ENCODE measurements at places on chromosomes 2 and 18. TPM values are rescaled to one million over a fixed set of nuclear protein-coding genes. Genes with fewer than 3 reads are reported as not detected.
A peak's percentile ranks its signal among the peaks of the same experiment; 100 is the strongest.

- DNase-seq = no peak
- H3K27me3 ChIP-seq = no peaks in the 10 kb centered on the region
- peaks cover 16% of the 10 kb centered on the region for H3K36me3 ChIP-seq
- no peak overlapping the region for H3K27ac ChIP-seq
- no peak overlapping the region for H3K4me3 ChIP-seq
These were observed 87.6 kb downstream of the SPATS2L start for GRCh38 chr2:200394045-200394444.

DNA sequence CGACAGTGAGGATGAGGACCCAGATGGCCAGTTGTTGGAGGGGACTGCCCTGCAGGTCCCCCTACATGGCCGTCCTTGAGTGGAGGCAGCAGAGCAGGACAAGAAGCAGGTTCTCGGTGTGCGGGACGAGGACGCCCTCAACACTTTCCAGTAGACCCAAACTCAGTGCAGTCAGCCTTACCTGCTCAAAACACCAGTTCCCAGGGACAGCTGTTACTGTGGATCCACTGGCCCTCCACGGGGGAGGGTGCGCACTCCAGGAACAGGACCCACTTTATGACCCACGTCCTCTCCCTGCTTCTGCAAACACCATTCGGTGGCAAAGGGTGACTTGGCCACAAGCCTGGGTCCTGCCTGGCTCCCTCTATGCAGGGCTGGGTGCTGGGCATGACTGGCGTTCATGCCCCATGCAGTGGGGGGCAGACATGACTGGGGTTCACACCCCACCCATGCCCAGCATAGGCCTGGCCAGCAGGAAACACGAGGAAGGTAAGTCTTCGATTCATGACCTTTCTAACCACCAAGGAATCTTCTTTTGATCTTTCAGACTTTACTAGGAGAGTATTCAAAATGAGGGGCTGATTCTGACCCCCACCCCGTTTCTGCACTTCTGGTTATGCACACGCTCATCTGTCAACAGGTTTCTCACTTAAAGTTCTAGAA, 233.7 kb downstream of the HDAC4 start:
- H3K4me1 ChIP-seq = no peaks in the 10 kb centered on the region
- H3K27me3 ChIP-seq = no peaks in the 10 kb centered on the region
- peaks cover 69% of the 10 kb centered on the region for H3K36me3 ChIP-seq
- no peak overlapping the region for H3K27ac ChIP-seq
- DNase-seq = no peak

The OXER1 gene
- 2.7 TPM for total RNA-seq

The SCG2 gene
- 0.71 TPM for total RNA-seq

DNA sequence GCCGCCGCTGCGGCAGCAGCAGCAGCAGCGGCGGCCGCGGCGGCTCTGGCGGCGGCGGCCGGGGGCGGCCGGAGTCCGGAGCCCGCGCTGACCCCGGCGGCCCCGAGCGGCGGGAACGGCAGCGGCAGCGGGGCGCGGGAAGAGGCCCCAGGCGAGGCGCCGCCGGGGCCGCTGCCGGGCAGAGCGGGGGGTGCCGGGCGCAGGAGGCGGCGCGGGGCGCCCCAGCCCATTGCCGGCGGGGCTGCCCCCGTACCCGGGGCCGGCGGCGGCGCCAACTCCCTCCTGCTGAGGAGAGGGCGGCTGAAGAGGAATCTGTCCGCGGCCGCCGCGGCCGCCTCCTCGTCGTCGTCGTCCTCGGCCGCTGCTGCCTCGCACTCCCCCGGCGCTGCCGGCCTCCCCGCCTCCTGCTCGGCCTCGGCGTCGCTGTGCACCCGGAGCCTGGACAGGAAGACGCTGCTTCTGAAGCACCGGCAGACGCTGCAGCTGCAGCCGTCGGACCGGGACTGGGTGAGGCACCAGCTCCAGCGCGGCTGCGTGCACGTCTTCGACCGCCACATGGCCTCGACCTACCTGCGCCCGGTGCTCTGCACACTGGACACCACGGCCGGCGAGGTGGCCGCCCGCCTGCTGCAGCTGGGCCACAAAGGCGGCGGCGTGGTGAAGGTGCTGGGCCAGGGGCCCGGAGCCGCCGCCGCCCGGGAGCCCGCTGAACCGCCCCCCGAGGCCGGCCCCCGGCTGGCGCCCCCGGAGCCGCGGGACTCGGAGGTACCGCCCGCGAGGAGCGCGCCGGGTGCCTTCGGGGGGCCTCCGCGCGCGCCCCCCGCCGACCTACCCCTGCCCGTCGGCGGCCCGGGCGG, 646 bp downstream of the PHLPP1 start:
- no peaks in the 10 kb centered on the region for H3K27me3 ChIP-seq
- peak overlapping the region; percentile 69 for H3K4me3 ChIP-seq
- H3K27ac ChIP-seq = peak overlapping the region; percentile 89
- DNase-seq = peak; percentile 66

All from left lung (tissue), 14 donors.